ENCODE measurements at places on chromosomes 5 and 9.
A peak's percentile ranks its signal among the peaks of the same experiment; 100 is the strongest.

DNA sequence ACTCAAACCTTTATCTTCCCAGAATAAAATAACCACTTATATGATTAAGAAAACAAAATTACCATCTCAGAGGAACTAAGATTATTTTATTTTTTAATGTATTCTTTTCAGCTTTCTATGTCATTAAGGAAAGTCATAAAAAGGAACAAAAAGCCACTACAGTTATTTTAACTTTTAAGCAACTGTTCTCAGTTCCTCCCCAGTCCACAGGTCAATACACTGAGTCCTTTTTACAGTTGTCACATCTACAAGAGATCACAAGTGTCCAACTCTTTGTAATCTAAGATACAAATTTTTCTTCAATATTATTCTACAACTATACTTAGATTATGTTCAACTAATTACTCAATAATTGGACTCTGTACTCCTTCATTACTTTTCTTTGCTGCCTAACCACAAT is 782.8 kb upstream of the ACO1 start:
- no peak for DNase-seq

DNA sequence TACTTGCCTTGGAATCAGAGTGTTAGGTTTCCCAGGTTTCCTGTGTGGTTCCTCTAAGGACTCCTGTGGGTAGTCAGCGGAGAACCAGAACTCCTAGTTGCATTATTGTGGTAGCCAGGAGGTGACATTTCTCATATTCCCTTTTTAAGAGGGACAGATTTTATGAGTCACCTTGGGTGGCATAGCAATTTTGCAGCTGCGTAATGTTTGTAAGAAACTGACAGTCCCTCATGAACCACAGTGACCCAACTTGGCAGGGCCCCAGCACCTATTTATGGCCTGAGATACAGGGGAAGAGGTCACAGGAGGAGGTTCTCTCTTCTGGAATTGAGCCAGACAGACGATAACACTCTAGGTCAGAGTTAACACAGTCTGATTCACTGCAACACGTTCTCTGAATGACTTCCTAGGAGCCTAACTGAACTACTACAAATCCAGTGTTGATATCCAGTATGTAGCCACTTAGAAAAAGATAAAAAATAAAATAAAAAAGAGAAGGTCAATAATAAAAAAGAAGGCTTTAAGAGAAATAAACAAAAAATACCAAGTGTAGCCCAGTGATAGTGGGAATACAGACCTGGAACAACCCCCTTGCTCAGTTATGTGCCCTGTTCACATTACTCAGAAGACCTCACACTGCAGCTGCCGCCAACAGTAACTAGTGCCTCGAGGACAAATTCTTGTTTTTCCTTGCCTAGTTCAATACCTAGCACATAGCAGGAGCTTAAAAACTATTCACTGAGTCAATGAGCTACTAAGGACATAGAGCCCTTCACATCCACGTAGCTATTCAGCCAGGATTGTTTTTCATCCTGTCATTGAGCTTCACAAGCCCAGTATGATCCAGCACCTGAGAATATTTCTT is 50.7 kb upstream of the VLDLR start:
- DNase-seq = peak; percentile 29

DNA sequence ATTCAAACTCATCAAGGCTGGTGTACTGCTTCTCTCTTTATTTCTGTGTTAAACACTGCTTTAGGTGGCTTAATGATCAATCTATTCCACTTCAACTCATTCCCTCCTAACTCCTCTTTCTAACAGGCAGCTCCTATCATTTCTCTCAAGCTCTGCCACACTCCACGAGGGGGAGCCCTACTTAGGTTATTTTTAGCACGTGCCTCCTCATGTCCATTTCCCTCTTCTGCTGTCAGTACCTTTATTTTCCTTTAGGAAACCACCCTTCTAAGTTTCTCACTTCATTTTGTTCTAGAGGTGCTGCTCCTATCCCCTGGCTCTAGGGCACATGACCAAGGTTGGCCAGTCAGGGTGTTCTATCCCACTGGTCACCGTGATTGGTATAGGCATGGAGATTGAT is 6.7 kb upstream of the BRINP1 start:
- no peak for DNase-seq

DNA sequence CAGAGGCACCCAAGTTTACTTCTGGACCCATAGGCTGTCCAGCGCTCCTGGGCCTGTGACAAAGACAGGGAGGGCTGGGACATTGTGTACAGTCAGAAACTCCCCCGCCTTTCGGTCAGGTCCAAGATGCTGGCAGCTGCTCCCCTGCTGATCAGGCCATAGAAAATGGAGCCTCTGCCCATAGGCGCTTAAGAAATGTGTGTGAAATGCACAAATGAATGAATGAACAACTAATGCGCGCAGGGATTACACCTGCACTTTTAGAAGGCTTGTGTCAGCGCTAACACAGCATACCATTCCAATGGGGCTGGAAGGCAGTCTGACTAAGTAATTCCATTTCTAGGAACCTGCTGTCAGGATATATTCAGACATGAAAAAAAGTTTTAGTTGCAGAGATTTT is 16.3 kb downstream of the PTPN3 start:
- DNase-seq = no peak

- no peak for DNase-seq
These were observed 188.7 kb upstream of the RAD23B start for GRCh38 chr9:107094370-107094769.

DNA sequence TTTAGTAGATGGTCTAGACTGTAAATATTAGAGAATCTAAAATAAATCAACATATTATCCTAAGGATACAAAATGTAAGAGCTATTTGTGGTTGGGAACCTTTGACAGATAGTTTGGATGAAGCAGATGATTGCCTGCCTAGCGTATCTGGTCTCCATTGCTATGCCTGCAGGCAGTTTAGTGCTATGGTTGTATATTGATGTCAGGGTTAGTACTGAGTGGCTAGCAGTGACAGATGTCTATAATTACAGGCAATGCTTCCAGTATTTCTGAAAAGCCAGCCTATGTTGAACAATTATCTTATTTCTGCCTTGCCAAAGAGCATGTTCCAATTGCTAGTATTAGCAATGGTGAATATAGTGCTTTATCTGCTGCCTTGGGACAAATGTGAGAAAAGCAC is 151.3 kb upstream of the TLX3 start:
- no peak for DNase-seq
